ENCODE measurements at places on chromosomes 11 and 22. TPM values are rescaled to one million over a fixed set of nuclear protein-coding genes. Genes with fewer than 3 reads are reported as not detected.

DNA sequence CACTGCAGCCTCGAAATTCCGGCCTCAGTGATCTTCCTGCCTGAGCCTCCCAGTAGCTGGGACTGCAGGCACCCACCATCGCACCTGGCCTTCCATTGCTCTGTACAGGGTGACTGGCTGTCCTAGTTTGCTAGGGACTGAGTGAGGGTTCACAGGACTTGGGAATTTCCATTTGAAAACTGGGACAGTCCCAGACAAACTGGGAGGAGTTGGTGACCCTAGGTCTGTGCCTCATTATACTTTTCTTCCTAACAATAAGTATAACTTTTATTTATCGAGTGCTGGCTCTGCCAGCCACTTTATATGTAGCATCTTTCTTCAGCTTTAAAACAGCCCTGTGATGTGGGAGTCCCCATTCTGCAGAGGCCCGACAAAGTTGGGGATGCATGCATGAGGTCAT, 25.5 kb downstream of the TCP11L1 start:
- DNase-seq = no peak

DNA sequence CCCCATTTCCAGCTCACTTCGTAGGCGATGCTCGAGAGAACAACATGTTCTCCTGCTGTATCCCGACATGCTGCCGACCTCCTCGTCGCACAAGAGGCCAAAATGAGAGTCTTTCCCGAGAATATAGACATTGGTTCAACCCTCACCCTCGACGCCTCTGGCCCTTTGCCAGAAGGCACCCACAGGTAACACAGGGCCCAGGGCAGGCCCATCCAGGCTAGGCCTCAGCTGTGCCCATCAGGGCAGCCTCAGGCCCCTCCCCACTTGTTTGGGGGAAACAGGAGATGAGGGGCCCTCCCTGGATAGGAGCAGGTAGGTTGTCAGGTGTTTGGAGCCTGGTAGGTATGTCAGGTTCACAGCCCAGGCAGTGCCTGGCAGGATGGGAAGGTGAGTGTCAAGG, 2.7 kb upstream of the RGL4 start:
- DNase-seq = no peak

Gene SCN4B
- not detected for total RNA-seq

GRCh38 chr11:107218123-107219013, 200.1 kb upstream of the GUCY1A2 start:
- DNase-seq = no peak

Gene SAA1
- total RNA-seq = 7.6 TPM

DNA sequence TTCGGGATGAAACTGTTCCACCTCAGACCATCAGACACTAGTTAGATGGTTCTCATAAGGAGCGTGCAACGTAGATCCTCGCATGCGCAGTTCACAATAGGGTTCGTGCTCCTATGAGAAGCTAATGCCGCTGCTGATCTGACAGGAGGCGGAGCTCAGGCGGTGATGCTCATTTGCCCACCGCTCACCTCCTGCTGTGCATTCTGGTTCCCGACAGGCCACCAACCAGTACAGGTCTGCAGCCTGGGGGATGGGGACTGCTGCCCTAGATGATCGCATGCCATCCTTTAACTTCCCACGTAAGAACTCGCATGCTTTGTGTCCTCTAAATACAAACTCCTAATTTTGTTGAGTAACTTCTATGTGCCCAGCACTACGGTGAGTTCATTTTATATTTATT, 62.6 kb downstream of the EFCAB6 start:
- no peak for DNase-seq

GRCh38 chr22:49670456-49671330, 157.0 kb downstream of the BRD1 start:
- DNase-seq = no peak

Gene APOA1
- 1.1 TPM for total RNA-seq

Gene NLRP14
- total RNA-seq = not detected
